Stimulated activated CD8-positive, alpha-beta memory T cell treated with anti-CD3 and anti-CD28 coated beads, Interleukin-12 subunit alpha, Interleukin-12 subunit beta, amount 100 ng/mL, for 1 hour (primary cell): ENCODE measurements at places on chromosomes 16 and 17.

DNA sequence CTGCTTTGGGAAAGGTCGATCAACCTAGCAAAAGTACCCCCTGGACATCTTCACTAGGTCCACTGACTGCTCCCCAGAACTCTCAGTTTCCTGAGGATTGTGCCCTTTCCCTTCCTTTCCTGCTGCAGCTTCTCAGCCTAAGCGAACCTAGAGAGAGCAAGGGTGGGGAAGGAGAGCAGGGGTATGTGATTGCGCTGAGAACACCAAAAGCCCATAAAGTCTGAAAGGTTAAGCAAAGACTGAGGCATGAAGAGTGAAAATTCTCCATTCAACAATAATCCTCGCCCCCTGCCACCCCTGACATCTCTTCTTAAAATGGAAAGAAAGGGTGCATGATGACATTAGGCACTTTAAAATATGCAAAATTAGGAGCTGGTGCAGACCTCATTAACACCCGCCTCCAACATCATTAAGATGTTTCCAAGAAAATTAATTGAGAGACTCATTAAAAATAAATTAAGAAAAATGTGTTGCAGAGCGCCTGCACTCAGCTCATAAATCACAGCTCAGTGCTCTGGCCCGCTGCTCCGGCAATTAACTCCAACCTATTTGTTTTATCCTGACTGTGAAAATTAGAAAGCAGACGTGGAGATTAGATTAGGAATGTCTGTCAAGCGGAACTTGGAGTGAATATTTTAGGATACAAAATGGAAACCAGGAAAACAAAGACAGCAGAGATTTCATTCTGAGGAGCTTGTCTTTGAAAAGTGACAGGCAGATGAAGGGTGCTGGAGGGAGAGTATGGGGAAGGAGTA is 49.1 kb upstream of the PMFBP1 start:
- no peak for DNase-seq

DNA sequence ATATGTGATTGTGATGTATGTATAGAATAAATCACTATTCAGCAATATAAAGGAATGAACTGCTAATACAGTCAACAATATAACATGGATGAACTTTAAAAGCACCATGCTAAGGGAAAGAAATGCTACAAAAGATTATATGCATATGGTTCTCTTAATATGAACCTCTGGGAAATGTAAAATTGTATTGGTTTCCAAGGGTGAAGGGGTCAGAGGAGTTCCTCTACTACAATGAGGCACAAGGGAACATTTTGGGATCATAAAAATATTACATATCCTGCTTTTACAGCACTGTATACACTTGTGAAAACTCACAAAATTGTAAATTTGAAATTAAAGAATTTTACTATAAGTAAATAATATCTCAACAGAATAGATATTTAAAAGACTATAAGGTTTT is 111.4 kb downstream of the CA10 start:
- DNase-seq: no peak

- no peak for DNase-seq
Measured at GRCh38 chr17:306536-307294, 45.9 kb downstream of the RPH3AL start.

GRCh38 chr17:54153423-54153822 is 330.7 kb downstream of the KIF2B start:
- no peak for DNase-seq

DNA sequence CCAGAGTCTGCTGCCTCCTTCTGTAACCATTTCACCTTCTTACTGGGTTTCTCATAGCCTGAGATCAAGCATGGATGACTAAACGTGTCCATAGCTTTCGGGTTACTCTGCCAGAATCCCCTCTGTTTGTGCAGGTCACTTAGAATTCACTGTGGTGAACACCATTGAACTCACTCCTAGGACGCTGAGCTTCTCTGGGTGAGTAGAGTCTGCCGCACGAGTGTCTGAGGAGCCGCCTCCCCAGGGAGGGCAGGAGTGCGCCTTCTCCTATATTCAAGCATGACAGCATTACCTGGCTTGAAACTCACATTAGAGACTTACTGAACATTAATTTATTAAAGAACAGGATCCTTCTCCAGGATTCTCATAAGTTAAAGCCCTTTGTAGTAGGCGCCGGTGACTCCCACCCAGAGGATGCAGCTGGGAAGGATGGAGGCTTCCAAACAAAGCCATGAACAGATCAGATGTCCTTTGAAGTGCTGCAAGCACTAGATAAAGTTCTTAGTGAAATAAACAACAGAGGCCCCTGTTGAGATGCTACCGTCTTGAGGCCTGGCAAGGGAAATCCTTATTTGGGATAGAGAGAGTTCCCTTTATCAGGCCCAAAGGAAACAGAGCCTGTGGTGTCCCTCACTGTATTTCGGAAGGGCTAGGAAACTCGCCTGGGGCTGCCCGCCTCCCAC is 144.6 kb upstream of the PLCG2 start:
- DNase-seq: no peak

GRCh38 chr17:43674394-43674793 is 12.7 kb upstream of the MEOX1 start:
- DNase-seq: no peak

- no peak for DNase-seq
Measured at GRCh38 chr16:10300905-10301304, 85.0 kb upstream of the ATF7IP2 start.

GRCh38 chr16:28319476-28320022 is 27.2 kb downstream of the SBK1 start:
- no peak for DNase-seq

DNA sequence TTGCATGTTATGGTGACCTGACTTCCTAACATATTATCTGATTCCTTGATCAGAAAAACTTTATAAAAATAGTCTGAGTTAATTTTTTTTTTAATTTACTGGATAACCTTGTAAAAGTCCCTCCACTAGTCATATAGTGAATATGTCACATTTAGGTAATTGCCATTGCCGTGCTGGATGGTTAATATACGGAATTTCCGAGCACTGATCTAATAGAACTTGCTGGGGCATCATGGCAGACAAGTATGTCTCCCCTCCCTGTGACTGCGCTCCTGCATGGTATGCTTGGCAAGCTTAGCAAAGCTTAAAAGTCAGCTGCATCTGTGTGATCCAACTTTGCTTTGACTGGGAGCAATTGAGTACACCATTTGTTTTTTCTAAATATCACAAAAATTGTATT is 239.4 kb upstream of the TBX2 start:
- no peak for DNase-seq

DNA sequence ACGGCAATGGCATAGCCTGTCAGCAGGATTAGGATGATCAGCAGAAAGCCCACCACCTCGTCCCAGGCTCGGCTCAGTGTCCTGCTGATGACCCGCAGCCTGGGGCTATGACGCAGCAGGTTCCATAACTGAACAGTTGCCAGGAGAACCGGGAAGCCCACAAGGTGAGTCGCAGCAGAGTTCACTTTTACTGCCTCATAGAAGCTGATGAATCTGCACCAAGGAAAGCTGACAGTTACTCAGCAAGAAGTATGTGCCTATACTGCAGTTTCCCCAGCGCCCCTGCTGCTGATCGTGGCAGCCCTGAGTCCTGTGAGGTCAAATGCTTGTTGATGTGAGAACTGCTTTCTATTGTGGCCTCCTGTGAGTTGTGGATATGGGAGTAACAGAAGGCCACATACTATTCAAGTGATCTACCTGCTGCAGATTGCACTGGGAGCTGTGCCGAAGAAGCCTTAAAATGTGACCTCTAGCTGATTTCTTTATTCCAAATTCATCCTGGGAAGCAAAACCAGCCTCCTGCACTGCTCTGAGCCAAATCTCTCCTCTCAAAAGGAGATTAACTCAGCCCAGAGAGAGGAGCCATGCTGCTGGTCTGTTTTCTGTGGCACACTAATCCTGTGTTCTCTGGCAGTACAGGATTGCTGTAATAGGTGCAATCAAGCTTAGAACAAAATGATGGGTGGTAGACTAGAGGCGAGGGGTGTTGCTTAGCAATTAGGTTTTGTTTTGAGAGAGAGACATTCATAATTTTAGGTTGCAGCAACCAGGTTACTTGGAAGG is 38.8 kb downstream of the IST1 start:
- DNase-seq: no peak

DNA sequence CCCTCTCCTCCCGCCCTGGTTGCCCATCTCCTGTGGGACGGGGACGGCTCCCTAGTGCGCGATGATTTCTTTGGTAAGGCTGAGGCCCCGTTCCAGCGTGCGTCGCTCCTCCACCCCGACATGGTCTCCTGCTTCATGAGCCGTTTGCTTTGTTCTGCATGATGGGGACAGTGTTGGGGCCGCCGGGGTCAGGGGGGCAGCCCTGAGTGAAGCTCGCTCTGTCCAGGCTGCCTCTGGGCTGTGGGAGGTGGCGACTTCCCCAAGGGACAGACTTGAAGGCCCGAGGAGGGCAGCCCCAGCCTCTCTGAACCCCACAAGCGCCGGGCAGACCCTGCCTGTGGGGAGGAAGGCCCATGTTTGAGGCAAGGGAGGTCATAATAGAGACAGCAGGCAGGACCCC is 12.4 kb downstream of the NME3 start:
- no peak for DNase-seq

- no peak for DNase-seq
Measured at GRCh38 chr17:49977463-49978389, 8.7 kb downstream of the DLX4 start.

- DNase-seq: no peak
Measured at GRCh38 chr17:60952747-60953146, 275.1 kb downstream of the BCAS3 start.

DNA sequence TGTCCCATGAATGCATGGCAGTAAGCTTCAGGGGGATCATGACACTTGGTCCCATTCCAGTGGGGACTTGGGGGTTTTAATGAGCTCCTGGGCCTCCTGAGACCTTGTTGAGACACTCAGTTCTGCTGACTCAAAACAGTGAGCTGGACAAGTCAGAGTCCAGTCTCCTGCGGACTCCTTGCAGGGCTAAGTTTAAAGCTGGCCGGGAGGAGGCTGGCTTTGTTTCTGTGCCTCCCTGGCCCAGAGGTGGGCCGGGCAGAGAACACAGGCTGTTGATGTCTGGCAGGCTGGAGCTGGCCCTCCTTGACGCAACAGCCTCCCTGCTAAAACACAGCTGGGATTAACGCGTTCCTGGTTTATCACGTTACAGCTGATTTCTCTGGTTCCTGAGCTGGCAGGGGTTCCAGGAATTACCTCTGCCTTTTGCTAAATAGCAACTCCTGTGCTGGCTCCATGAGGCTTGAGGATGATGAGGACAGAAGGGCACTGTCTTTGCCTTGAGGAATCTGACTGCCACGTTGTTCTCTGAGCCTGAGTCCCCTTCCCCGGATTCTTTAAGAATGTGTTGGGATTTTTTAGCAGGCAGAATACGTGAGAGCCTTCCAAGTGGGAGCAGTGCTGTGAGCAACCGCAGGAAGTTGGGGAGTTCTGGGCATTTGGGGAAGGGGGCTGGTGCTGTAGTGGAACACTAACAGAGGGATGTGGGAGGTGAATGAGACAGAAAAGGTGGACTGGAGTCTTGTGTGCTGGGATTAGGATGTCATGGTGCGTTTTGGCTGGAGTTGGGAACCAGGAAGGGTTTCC is 2.0 kb downstream of the GPT2 start:
- no peak for DNase-seq

DNA sequence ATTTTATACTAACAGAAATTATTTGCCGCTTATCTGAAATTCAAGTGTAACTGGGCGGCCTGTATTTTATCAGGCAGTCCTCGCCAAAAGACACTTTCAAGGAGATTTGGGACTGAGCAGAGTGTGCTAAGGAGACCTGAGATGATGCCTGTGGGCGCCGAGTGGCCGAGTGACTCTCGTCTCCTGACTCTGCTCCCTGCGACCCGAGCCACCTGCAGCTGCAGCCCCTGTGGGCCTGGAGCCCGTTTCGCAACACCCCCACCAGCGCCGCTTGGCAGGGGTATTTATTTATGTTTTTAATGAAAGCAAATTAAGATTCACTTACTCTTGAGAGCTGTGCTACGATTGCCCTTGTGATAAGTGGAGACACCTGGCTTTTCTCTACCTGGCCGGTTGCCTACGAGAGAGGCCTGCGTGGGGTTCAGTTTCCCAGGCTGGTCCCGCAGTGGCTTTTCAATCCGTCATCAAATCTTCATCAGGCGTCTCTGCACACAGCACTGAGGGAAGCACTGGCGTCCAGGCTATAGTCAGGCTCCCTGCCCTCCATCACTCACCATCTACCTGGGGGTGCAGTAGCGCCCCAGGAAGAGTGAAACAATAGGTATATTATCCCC is 124.0 kb downstream of the SEC14L1 start:
- no peak for DNase-seq

- no peak for DNase-seq
Measured at GRCh38 chr17:8160224-8160577, 2.5 kb downstream of the VAMP2 start.

- DNase-seq: no peak
Measured at GRCh38 chr17:8868529-8868951, 1.1 kb upstream of the PIK3R6 start.

DNA sequence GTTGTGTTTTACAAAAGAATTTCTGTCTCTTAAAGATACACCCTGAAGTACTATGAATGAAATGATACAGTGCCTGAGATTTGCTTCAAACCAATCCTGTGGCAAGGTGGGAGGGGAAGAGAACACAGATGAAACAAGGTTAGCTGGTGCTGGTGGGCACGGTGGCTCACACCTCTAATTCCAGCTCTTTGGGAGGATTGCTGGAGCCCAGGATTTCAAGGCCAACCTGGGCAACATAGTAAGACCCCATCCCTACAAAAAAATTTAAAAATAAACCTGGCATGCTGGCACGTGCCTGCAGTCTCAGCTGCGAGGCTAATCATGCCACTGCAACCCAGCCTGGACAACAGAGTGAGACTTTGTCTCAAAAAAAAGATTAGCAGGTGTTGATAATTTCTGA is 67.3 kb upstream of the FA2H start:
- DNase-seq: no peak

- no peak for DNase-seq
Measured at GRCh38 chr16:68344252-68344651, 33.4 kb downstream of the PRMT7 start.

DNA sequence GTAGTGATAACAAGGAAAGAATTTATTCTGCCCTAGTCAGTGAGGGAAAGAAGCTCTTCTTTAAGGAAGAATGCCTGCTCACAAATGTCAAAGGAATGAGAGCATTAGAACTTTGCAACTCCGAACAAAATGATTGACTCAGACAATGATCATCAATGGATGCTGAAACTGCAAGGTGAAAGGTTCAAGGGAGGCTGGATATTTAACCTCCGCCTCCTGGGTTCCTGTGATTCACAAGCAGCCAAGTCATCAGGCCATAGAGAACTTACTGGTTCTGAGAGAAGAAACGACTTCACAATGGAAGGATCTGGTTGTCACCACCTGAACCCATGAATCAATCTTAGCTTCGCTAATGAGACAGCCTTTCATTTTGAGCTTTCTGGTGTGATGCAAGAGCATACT is 16.0 kb upstream of the SCNN1B start:
- no peak for DNase-seq

DNA sequence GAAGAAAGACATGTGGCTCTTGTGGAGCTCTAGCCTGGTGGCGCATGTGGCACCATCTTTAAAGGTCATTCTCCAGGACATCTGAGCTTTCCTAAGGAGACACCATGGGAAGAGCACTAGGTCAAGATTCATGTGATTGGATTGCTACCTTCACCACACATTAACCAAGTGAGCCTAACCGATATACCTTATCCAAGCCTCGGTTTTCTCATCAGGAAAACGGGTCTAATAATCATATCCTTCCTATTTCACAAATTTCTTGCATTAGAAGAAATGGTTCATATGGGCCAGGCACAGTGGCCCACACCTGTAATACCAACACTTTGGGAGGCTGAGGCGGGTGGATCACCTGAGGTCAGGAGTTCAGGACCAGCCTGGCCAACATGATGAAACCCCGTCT is 58.3 kb downstream of the TMEM186 start:
- DNase-seq: no peak
